Lung (tissue), 17 donors: ENCODE measurements at places on chromosomes 4 and X.
A peak's percentile ranks its signal among the peaks of the same experiment; 100 is the strongest.

GRCh38 chr4:10977534-10977933, 293.0 kb upstream of the CLNK start:
- no peak for DNase-seq

GRCh38 chr4:42284030-42284429, 113.3 kb upstream of the SHISA3 start:
- DNase-seq = no peak

DNA sequence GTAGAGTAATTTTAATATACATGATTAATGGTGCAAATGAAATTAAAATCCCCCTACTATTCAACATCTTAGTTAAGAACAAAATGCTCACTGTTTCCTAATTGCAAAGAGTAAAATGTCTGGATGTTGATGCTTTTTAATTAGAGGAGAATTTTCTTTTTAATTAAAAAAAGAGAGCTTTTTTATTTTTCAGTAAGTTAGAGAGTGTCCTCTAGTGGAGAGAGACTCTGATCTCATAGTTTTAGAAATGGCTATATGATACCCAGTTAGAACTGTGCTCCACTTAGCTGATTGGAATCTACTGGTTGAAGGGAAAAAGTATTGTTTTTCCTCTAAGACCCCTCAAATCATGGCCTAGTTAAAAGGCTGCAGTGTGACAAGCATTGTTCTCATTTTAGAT, 312.0 kb upstream of the MAGEB2 start:
- peak; percentile 36 for DNase-seq

DNA sequence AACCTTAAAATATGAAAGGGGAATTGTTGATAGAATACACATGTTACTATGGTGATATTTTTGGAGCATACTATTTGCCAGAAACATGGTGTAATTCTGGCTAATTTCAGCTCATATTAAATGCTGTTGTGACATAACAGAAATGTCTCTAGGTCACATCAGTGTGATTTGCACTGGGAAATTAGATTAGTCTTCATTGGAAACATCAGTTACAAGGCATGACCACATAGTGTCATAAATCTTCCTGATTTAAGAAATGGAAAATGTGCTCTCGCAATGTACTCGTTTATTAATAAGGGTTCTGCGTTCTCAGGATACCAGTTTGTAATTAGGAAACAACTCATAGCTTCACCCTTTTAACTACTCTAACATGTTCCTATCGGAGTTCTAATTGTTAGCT, 72.9 kb upstream of the GYPA start:
- peak; percentile 17 for DNase-seq

- DNase-seq = no peak
Measured at GRCh38 chrX:13009273-13009672, 34.4 kb downstream of the TMSB4X start.

DNA sequence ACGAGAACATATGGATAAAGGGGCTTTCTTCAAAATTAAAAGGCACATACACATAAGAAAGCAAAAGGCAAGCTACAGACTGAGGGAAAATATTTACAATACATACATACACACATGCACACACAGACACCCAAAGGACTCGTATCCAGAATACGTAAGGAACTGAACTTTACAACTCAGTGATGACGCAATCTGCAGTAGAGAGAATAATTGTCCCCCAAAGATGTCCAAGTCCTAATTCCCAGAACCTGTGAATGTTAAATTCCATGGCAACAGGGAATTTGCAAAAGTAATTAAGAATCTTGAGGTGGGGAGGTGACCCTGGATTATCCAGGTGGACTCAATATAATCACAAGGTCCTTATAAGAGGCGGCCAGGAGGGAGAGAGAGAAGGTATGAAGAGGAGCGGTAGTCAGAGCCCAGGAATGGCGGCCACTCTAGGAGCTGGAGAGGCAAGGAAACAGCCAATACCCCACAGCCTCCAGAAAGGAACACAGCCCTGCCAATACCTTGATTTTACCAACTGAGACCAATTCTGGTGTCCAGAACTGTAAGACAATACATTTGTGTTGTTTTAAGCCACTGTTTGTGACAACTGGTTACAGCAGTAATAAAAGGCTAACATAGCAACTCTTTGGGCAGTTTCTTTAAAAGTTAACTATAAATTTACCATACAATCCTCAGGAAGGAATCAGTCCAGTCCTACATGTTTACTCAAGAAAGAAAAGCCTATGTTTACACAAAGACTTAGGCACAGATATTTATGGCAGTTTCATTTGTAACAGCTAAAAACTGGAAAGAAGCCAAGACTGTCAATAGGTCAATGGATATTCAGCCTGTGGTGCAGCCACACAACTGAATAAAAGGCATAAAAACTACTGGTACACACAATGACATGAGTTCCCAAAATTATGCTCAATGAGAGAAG, 27.3 kb upstream of the STS start:
- DNase-seq = peak; percentile 79

DNA sequence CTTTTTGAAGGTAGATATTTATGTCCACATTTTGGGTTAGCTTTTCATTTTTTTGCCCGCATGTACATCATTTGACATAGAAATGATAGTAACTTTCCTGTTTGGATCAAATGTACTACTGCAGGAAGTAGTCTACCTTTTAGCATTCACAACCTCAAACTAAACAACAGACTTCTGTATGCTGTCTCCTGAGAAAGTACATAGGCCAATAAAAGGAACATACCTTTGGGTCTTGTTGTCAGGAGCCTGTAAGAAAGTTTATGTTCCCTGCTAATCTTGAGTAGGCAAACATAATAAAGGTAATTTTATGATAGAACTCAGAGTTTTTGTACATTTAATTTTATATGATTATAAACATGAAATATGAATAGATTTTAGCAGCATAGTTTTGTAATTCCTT, 54.2 kb downstream of the STAG2 start:
- DNase-seq = no peak

GRCh38 chr4:101418055-101418454, 70.7 kb upstream of the PPP3CA start:
- no peak for DNase-seq

DNA sequence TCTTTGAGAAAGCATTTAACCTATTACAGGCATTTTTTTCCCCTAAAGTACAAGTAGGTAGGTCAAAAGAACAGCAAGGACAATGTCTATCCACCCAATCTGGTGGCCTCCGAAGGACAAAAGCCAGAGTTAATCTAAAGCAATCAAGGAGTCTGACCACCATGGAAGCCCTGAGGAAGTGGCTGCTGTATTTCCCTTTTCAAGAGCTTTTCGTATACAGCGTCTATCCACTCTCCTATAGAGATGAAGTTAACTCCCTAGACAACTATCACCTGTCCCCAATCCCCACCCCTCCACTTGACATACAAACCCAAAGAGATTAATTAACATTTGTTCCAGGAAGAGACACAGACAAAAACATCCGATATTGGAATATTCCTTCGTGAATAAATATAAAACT, 85.5 kb downstream of the SNCA start:
- DNase-seq = no peak

GRCh38 chr4:168759321-168759720, 250.7 kb downstream of the CBR4 start:
- DNase-seq = no peak

DNA sequence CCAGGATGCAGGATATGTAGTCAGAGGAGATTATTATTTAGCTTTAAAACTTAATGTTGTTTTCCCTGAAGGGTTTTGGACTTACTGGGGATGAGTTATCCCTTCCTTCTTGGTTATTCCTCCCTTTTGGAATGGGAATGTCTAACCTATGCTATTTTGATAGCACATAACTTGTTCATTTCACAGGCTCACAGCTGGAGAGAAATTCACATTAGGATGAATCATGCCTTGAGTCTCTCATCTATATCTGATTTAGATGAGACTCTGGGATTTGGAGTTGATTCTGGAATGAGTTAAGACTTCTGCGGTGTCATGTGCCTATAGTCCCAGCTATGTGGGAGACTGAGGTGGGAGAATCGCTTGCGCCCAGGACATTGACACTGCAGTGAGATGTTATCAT, 81.1 kb downstream of the ATP11C start:
- DNase-seq = no peak

- DNase-seq = no peak
Measured at GRCh38 chr4:105181259-105181658, 34.6 kb downstream of the TET2 start.

- DNase-seq = peak; percentile 55
Measured at GRCh38 chr4:143407474-143407873, 70.8 kb downstream of the GAB1 start.

DNA sequence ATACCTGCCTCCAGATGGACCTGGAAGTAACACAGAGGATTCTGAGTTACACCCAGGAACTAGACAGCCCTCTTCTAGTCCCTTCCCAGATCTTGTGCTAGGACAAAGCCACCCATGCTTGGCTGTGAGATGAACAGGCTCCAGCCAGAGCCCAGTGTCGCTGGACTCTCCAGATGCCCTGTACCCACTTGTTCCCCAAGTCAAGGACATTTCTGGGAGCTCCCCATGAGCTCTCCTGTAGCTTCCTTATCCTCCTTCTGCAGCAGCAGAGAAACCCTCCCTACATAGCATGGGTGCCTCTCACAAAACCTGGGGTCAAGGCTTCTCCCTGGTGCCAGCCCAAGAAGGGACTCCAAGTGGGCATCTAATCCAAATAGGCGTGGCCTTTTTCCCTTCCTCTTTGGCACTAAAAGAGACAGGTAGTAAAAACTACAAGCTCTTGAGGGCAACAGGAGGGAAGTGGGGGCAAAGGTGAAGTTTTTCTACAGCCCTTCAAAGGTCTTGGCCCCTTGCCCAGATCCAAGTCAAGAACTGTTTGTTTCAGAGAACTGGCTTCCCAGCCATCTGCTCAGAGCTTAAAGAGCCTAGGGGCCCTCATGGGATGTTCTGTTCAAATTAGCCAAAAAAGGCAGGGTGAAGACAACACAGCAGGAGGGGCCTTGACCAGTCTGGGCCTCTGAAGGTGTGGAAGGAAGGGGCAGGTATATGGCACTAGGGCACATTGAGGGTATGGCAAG, 8.5 kb upstream of the ERCC6L start:
- DNase-seq = peak; percentile 50

DNA sequence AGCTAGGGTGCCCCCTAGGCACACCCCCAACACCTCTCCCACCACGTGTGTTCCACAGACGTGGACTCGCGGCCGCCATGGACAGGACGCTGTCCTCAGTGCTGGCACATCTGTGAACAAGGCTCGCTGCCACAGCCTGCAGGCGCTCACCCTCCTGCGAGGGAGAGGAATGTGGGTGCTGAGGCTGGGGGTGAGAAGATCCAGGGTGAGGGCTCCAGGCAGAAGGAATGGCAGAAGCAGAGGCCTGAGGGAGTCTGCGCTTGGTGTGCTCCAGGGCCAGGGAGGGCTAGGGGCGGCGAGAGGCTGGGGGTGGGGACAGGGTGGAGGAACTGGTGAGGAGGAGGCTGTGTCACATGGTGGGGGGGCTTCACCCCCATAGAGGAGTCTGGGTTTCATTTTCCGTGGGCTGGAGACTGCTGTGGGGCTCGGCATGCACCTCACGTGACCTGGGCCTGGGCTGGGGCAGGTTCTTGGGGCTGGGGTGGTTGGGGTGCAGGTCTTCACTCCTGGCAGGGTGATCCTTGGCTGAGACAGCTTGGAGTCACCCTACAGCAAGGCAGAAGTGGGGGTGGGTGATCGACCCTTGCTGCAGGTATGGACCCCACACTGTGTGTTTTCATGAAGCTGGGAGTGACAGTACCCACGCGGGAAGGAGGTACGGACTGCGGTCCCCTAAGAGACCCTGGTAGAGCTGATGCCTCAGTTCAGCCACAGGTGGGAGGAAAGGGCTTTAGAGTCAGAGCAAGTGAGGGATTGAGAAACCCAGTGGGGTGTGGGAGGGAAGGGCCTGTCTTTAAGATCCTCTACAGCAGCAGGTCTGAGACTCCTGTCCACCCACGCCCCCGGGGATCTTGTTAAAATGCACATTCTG, 103.7 kb downstream of the PSAPL1 start:
- no peak for DNase-seq

- no peak for DNase-seq
Measured at GRCh38 chrX:152937236-152937635, 39.4 kb downstream of the ZNF185 start.

DNA sequence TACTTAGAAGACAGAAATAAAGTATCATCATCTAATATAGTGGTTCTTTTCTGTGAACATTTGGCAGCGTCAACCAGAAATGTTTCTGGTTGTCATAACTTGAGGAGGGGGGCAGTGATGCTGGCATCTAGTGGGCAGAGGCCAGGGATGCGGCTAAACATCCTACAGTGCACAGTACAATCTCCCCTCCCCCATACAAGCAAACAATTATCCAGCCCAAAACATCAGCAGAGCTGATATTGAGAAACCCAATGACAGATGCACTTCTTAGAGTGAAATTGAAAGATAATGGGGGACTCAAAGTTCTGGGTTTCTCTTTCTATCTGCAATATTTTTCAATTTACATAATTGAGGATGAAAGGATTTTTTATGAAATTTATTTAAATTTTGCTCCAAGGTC, 1.9 kb upstream of the EIF1AX start:
- DNase-seq = no peak

DNA sequence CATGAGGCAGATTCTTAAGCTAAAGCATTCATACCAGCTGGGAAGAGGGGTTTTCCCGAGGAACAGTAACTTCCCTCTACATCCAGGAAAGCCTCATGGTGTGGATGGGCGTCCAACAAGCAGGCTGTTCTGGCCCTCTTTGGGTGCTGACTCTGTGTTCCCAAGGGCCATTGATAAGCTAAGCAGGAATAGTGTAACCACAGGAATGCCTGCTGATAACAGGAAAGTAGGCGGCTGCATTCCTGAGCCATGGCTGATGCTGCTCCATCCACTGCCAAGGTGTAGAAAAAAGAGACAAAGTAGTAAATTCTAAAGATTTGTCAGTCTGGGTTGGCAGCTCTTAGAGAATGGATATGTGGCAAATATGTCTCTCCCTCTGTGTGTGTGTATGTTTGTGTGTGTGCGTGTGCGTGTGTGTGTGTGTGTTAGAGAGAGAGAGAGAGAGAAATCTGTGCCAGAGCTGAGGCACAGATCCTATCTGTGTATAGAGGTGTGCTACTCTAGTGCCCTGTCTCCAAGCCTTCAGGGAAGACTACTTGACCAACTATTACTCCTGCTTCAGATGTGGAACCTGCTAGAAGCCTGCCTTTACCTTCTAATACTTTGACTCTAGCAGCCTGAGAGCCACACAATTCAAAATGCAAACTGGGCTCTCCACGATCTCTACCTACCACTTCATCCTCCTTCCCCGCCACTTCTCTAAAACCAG, 353.1 kb upstream of the NR3C2 start:
- peak; percentile 53 for DNase-seq

GRCh38 chr4:57051095-57051494, 59.1 kb downstream of the IGFBP7 start:
- no peak for DNase-seq

GRCh38 chr4:39349326-39349725, 16.8 kb downstream of the RFC1 start:
- no peak for DNase-seq

DNA sequence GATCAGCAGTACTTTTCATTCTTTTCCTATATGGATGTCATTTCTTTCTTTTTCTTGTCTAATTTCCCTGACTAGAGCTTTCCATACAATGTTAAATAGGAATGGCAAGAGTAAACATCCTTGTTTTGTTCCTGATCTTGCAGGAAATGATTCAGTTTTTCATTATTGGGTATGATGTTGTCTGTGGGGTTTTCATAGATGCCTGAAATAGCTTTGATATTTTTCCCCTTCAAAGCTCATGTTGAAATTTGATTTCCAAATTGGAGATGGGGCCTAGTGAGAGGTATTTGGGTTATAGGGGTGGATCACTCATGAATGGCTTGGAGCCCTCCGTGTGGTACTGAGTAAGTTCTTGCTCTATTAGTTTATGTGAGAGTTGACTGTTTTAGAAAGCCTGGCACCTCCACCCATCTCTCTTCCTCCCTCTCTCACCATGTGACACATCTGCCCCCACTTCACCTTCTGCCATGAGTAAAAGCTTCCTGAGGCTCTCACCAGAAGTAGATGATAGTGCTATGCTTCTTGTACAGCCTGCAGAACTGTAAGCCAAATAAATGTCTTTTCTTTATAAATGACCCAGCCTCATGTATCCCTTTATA, 22.3 kb upstream of the VSIG1 start:
- no peak for DNase-seq
